Activated T-cell treated with anti-CD3 and anti-CD28 coated beads for 4 hours (primary cell): ENCODE measurements at places on chromosomes 16 and 17.
A peak's percentile ranks its signal among the peaks of the same experiment; 100 is the strongest.

GRCh38 chr17:10156948-10157607 lies 41.3 kb downstream of the GAS7 start:
- no peak for DNase-seq

DNA sequence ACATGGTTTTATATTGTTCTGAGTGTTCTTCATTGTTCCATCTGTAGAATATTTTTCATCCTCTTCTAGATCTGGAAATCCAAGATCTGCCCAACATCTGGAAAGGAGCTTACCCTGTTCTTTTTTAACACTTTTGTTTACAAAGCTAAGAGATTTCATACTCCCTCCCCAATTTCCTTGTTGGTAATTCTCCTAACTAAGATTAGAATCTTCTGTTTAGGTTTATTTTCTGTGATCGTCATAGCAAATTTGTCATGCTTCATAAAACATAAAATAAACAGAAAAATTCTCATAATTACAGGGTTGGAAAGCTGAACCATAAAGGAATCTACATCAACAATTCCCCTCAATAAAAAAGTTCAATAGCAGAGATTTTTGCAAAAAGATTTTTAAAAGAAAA lies 580.3 kb upstream of the CA10 start:
- no peak for DNase-seq

DNA sequence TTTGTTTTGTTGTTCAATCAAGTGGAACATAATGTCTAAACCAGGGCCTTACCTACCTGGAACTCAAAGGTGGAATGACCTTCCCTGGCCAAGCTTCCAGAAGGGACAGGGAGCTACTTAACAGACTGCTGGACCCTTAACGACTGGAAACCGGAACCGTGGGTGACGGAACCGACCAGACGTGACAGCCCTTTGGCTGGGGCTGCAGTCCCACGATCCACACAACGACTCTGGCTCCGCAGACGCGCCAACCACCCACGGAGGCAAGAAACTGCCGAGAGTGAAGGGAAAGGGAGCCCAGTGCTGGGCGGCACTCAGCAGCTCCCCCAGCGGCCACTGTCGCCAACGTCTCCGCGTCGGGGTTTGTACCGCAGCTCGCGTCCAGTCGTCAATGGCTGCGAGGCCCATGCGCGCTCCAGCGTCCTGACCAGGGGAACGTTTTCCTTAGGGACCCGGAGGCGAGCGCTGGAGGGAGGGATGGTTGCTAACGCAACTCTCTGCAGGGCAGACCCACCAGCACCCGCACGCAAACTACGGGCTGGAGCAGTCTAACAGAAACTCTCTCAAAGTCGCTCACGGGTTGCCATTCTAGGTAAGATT lies 5.5 kb upstream of the KIF22 start:
- peak; percentile 60 for DNase-seq

DNA sequence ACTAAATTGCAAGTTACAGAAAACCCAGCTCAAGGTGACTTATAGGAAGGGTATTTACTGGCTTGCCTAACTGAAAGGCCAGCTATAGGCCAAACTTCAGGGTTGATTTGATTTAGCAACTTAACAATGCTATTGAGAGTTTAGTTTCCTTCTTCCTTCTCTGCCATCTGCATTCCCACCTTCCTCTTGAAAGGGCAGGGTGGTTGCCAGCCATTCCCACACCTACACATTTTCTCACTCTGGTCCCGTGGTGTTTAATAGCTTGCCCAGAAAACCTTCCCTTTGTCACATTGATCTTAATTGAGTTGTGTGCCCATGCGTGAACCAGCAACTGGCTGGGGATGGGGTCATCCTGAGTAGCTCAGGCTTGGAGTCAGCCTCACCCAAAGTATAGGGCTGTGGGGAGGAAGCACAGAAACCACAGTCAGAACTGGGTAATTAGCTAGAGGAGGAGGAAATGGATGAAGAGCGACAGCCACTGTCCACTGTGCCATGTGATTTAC lies 194.7 kb downstream of the SPECC1 start:
- no peak for DNase-seq

DNA sequence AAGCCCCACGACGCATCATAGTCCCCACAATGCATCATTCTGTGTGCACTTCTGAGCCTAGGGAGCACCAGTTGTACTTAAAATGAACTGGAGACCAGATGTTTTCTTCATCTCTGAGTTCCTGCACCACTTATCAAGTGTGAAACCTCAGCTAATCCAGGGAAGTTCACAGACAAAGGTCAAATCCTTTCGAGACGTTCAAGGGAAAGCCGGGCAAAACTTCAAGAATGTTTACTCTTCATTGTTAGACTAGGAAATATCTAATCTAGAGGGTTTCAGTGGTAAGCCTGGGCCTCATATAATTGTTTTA lies 4.6 kb upstream of the PMP22 start:
- no peak for DNase-seq

DNA sequence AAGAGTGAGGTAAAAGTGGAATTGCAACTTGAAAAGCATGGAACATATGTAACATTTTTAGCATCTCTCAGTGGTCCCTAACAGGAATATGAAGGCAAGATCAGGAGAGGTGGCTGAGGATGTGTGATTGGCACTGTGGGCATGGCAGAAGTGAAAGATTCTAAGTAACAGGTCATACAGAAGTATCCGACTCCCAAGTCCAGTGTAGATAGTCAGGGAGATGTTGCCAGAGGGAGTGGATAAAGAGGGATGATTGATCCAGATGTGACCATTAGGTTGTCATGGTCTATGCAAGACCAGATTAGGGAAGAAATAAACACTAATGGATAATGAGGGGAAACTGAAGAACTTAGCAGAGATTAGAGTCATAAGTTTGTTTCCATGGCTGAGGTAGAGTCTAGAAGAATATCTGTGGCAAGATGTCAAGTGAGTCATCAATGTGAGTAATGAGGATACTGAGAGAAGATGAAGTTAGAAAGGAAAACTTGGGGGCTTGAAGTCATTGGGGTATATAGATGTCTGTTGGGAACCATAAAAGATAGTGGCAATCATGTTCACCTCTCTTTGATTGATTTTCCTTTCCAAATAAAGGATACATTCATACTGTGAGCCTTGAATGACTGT lies 23.9 kb upstream of the CAPNS2 start:
- no peak for DNase-seq

GRCh38 chr17:73703192-73703591 lies 58.9 kb upstream of the SDK2 start:
- DNase-seq, result no peak

- no peak for DNase-seq
These were observed 83.8 kb upstream of the HNF1B start for GRCh38 chr17:37828651-37829124.

- no peak for DNase-seq
These were observed 10.2 kb downstream of the TAX1BP3 start for GRCh38 chr17:3657874-3658783.

DNA sequence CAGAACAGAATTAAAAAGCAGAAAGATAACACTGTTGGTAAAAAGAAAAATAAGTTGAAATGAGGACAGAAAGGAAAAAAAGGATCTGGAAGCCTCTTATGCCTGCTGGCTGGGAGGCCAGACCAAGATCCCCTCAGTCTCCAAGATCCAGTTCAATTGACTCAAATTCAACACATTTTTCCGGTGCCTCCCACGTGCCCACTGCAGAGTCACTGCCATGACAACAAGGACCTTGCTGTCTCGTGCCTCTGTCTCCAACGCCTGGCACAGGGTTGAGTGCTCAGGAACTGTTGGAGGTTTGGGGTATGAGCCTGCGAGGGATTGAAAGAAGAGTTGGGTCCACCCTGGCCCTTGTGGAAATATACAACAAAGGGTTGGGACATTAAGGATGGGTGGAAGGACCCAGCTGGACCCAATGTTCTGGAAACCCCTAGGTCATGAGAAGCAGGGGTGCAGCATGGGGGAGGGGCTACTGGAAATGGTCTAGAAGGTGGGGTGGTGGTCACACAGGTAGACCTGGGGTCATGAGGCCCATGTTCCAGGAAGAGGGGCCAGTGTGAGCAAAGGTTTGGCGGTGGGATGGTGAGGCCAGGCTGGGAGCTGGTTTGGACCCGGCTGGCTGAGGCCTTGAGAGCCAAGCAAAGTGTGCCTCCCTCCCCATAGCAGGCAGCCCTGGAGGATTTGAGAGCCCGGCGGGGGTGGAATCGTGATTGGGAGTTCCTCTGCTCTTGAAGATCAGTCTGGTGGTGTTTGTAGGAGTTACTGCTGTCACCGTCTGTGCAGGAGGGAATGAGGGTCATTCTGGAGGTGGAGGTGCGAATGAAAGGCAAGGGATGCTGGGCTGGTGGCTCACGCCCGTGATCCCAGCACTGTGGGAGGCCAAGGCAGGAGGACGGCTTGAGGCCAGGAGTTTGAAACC lies 1.3 kb downstream of the IL34 start:
- DNase-seq, result no peak

DNA sequence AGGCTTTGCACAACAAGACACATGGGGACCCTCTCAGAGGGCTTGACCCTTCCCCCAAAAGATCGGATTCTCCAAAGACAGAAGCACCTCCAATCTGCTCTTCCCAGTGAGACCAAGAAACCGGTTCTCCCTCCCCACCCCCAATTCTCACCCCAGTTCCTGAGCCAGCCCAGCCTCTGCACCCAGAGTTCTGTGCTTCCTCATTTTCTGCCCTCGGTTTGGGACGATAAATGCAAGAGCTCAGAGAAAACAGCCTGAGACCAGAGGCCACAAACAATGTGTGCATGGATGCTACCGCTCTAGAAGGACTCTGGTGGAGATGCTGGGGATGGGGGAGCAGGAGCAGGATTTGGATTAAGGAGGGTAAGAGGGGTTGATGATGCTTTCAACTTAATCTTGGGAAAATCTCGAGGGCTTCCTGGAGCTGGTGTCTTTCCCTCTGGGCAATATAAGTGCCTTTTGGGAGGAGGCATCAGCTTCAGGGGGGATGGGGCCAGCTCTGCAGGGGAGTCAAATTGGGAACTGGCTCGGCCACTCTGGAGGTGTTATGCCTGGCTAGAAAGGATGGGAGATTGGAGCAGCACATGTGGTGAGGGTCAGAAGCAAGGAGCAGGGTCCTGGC lies 6.0 kb downstream of the KRT15 start:
- DNase-seq, result no peak

DNA sequence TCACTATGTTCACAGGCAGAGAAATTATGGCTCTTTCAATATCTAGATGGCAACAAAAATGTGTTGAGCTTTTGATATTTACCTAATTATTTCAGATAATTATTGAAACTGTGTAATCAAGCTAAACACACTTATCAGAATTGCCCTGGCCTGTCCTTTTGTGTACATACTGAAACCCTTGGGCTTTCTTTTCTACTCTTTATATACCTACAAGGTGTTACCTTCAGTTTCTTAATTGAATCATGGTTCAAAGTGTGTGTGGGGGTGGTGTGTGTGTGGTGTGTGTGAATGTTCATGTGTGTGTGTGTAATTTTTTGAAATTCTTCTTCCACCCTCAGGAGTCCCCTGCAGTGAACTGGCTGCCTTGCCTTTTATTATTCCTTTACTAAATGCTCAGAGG lies 506.8 kb upstream of the SOX9 start:
- no peak for DNase-seq

DNA sequence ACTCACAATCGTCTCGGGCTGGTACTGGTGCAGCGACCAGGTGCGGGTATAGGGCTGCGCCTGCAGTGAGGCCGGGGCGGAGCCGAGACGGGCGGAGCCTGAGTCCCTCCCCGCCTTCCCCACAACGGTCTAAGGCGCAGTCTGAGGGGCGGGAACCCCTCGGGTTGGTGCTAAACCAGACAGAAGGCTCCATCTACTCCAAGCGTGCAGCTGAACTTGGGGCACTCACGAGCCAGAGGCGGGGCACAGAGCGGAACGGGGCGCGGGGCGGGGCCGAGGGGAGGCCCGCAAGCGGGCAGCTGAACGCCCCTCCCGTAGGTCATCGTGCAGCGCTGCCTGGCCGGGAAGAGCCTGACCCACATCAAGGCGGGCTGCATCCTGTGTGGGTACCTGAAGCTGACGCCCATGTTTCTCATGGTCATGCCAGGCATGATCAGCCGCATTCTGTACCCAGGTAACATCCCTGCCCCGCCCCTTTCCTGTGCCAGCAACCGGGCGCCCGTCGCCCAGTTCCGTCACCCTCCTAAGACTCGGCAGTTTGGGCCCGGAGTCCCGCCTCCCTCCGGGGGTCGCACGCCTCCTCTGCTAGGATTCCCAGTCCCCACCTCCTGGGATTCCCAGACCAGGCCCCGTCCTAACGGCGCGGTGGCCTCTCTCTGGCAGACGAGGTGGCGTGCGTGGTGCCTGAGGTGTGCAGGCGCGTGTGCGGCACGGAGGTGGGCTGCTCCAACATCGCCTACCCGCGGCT lies 5.0 kb downstream of the SLC5A2 start:
- DNase-seq, result peak; percentile 52

DNA sequence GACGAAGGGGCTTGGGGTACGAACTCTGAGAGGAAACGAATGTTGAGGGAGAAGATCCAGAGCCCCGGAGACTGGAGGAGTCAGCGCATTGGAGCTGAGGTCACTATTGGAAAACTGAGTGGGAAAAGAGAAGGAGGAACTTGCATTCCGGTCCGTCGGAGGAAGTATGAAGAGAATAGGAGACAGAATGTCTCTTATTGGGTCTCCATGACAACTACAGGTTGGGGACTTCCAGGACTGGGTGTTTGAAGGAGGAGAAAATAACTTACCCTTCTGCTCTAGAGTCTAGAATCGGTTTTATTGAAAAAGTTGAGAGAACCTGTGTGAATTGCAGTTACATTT lies 537 bp downstream of the GOSR1 start:
- no peak for DNase-seq

- no peak for DNase-seq
These were observed 1.4 kb downstream of the HES7 start for GRCh38 chr17:8122422-8122923.

DNA sequence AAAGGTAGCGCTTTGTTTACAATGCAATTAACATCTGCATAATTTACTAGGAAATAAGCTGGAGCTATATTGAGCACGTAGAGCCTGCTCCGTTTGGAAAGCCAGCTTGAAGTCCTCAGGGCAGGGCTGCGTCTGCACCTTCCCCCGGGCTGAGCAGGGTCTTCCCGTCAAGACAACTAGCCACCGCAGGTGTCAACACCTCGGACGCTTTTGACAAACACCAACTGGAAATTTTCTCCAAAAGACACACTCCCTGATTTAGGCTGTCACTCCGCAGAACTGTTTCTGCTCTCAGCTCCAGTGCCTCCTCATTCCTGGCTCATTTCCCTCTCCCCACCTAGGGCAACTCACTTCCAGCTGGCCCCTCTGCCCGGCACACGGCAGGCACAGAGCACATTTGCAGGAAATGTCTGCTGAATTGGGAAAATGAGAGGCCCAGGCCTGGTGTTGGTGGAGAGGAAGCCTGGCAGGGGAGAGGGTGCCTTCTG lies 170.3 kb downstream of the MAF start:
- DNase-seq, result no peak

DNA sequence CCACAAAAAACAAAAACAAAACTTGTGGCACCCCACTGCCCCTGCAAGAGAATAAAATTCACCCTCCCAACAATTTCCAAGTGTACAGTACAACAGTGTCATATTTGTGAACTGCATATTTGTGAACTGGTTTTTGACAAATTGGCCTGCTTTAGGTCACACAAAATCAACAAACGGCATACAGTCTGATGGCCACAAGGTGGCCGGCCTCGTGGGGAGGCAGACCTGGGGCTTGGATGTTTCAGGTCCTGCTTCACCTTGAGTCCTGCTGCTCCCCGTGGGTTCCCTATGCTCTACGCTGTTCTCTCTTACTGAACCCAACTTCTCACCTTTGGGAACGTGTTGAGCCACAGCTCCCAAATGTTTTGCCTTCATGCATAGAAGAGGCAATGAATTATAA lies 102.2 kb downstream of the CDK5R1 start:
- no peak for DNase-seq

GRCh38 chr17:19768046-19768782 lies 20.1 kb upstream of the ALDH3A1 start:
- no peak for DNase-seq
